Left lobe of liver (tissue), 2 donors: ENCODE measurements at places on chromosomes 3 and 15. TPM values are rescaled to one million over a fixed set of nuclear protein-coding genes. Genes with fewer than 3 reads are reported as not detected.

Gene SAMMSON
- total RNA-seq, result not detected

Gene C3orf80
- total RNA-seq, result 0.10 TPM

DNA sequence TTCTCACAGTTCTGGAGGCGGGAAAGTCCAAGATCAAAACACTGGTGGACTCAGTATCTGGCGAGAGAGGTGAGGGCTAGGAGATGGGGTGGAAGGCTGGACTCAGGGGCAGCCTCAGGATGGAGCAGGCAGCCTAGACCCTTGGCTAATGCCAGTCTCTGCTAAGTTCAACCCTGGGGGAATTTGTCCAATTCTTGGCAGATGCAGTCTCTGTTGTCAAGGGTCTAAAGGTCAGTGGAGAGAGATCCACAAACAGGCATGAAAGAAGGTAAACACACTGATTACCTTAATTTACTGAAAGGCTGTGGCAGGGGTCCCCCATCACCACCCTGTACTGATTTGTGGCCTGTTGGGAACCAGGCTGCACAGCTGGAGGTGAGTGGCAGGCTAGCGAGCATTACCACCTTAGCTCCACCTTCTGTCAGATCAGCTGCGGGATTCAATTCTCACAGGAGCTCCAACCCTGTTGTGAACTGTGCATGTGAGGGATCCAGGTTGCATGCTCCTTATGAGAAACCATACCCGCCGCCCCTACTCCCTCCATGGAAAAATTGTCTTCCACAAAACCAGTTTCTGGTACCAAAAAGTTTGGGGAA, 32.5 kb upstream of the RHCG start:
- no peak for DNase-seq

DNA sequence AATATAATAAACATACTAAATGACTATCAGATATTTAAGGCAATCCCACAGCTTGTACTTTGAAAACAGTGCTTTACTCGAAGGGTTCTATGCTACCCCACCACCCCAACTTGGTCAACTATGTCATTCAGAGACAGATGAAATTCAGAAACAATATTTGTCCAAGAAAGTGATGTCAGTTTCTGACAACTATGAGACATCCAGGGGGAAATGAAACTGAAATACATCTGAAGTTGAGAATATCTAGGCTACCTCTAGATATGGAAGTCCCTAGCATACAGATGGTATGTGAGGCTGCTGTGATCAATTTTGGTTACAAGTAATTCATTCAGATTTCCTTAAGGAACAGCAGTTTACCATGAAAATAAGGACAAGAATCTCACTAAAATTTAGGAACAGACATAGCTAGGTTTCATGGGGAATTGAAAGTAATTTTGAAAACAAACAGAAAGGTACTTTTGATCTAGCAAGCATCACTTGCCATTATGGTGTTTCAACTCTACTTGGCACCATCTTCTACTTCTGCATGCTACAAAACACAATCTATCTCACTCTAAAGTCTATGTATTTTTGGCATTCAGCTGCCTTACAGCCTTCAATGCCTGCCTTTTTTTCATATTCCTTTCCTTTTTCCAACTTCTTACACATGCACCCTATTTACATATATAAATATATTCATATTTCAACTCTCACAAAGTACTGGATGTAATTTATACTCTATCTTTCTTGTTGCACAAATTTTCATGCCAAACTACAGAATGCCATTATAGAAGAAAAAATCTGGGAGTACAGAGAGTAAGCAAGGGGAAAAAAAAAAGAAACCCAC, 21.7 kb downstream of the ATG3 start:
- DNase-seq, result no peak

Gene DOCK3
- not detected for total RNA-seq

Gene PRRT3
- total RNA-seq, result 0.50 TPM

Gene CFAP91
- total RNA-seq, result 0.55 TPM

Gene SCAMP5
- 0.73 TPM for total RNA-seq

GRCh38 chr3:52277972-52278509, 408 bp downstream of the WDR82 start:
- no peak for DNase-seq

GRCh38 chr3:108292905-108293328, 3.4 kb upstream of the HHLA2 start:
- no peak for DNase-seq

DNA sequence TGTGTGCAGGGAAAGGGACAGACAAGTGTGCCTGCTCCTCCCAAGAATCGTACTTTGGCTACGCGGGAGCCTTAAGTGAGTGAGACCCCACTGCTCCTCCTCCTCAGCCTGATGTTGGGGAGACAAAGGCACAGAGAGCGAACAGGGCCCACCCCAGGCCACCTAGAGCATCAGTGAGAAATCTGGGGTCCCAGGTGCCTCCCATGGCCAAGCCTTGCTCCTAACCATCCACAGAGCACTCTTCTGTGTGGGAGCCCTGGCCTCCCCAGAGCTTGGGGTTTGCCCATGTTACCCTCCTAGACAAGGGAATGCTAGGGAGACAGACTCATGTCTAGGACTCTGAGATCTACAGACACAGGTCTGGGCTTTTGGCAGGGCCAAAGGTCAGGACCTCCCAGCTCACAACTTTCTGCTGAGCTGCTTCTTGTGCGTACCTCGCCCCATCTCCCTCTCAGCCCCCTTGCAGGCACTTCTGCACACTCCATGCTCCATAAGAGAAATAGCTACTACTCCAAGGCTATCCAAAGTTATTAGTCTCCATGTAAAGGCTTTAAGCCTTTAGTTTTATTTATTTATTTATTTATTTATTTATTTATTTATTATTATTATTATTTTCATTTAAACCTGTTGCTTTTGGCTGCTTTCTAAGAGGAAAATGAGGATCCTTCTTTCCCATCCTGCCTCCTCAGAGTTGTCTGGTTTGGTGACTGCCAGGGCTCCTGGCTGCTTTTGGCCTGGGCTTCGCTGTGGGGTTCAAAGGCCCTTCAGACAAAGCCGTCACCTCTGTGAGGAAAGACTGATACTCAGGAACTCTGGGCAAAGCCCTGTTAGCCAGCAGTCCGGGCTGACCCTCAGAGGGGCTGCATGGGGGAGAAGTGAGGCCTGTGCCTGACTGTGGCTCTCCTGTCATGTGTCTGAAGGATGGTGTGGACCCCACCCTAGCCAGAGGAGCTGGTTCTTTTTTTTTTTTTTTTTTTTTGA, 32.8 kb upstream of the TOPBP1 start:
- no peak for DNase-seq

DNA sequence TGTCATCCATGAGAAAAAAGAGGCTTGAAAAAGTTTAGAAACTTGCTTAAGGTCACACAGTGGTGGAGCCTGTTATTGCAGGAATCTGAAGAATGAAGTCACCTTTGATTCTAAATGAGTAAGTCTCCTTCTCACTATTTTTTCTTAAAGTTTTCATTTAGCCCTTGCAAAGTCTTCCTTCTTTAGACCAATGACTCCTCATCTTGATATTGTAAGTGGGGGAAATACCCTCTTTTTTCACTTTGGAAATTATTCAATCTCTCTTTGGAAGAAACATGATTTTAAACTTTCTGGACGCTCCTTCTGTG, 787 bp upstream of the SLMAP start:
- no peak for DNase-seq

Gene COLQ
- total RNA-seq, result 1.3 TPM

GRCh38 chr3:123789160-123789559, 95.0 kb downstream of the MYLK start:
- DNase-seq, result no peak

Gene GABRA5
- 0.25 TPM for total RNA-seq

DNA sequence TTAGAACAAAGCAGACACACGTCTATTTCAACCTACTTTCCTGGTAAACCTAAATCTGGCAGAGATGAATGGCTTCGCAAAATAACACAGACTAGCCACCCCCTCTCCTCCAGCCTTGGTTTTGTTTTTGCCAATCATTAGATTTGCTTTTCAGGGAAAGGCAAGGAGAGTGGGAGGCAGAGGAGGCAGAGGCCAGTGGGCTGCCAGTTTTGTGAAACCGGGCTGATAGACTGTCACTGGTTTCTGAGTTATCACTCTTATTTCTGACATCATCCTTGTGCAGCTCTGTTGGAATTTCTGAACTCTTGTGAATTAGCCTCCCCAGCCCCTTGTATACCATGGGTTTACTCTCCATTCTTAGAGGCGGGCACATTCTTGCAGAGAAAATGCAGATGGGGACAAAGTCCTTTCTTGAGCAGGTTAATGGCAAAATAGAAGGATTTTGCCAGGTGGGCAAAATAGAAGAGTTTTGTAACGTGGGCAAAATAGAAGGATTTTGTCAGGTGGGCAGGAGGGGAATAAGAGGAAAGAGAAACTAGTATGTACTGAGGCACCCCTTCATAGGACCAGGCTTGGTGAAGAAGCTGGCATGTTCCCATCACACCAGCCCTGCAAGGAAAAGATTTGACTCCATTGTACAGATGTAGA, 3.2 kb upstream of the FEM1B start:
- no peak for DNase-seq

Gene SLC28A2
- total RNA-seq, result 0.15 TPM

- DNase-seq, result no peak
Observed at GRCh38 chr15:66748708-66749035, 46.6 kb downstream of the SMAD6 start.

- DNase-seq, result peak; percentile 96
Observed at GRCh38 chr3:157136647-157137387, 23.1 kb downstream of the CCNL1 start.

GRCh38 chr3:156728267-156728985, 54.0 kb downstream of the TIPARP start:
- DNase-seq, result no peak

Gene MESP2
- 0.15 TPM for total RNA-seq

Gene ZKSCAN7
- 2.2 TPM for total RNA-seq

Gene CSPG4
- total RNA-seq, result 0.23 TPM

- DNase-seq, result peak; percentile 81
Observed at GRCh38 chr15:29668120-29668602, 154.1 kb downstream of the TJP1 start.

Gene GOLGA8H
- total RNA-seq, result 0.15 TPM

DNA sequence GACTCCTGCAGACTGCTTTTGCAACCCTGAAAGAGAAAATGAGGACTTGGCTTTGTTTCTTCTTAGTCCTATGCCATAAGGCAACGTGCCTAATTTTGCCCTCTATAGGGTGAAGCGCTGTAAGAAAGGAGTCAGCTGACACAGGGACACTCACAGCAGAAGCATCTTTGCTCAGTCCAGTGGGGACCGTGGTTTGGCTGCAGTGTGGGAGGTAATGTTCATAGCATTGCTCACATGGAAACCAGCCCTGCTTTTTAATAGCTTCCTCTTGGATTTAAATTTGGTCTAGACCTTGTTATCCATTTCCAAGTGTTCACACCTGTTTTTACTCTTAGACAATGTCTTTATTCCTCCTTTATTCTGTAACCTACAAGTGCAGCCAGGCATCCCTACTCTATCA, 1032.1 kb downstream of the NTRK3 start:
- DNase-seq, result no peak

Gene CKMT1A
- not detected for total RNA-seq

GRCh38 chr3:76352511-76353284, 567.3 kb upstream of the ZNF717 start:
- no peak for DNase-seq

Gene DNAH12
- 0.20 TPM for total RNA-seq

DNA sequence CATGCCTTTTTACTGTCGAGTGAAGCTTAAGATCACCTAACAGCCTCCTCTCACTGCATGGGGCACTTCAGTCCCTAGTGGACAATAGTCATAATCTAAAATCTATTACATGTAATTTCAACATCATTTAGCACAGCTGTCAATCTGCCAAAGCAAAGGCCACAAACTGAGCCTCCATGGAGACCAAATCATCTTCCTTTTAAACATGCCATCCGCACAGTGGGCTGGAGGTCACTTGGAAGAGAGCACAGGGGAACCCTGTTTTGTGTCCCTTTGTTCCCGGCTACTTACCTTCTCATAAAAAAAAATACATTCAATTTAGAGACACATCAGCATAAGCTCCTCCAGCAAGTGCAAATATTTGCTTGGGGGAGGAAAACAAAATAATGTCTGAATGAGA, 167.3 kb downstream of the SQOR start:
- no peak for DNase-seq

GRCh38 chr15:30023798-30024295, 58.9 kb upstream of the GOLGA8J start:
- no peak for DNase-seq

DNA sequence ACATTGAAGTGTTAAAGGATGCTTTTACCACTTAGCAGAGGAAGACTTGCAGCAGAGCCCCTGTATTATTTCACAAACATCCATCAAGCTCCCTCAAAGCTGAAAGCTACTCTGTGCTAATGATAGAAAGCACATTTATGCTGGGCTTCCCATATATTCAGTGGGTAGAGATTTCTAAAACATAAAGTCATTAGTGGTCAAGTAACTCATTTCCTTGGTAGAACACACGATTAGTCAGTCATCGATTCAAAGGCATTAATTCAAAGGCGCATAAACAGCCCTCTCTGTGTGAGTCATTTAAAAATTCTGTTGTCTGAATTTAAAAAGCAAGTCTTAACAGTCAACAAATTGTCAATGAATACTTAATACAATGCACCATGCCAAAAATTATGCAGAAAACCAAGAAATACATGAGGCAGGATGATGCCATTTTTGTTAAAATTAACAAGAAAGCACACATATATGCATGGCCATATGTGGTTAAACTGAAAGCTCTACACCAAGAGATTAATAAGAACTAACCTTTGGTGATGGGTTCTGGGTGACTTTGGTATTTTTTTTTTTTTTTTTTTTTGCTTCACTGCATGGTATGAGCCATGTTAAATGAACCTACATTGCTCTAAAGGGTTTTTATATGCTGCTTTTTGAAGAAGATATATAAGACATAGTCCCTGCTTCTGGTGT, 61.7 kb downstream of the LDHAL6B start:
- DNase-seq, result no peak
